Stimulated activated CD8-positive, alpha-beta memory T cell treated with anti-CD3 and anti-CD28 coated beads, Interleukin-2, amount 100 ng/mL, for 1 hour (primary cell): ENCODE measurements at places on chromosomes 3 and 15.

DNA sequence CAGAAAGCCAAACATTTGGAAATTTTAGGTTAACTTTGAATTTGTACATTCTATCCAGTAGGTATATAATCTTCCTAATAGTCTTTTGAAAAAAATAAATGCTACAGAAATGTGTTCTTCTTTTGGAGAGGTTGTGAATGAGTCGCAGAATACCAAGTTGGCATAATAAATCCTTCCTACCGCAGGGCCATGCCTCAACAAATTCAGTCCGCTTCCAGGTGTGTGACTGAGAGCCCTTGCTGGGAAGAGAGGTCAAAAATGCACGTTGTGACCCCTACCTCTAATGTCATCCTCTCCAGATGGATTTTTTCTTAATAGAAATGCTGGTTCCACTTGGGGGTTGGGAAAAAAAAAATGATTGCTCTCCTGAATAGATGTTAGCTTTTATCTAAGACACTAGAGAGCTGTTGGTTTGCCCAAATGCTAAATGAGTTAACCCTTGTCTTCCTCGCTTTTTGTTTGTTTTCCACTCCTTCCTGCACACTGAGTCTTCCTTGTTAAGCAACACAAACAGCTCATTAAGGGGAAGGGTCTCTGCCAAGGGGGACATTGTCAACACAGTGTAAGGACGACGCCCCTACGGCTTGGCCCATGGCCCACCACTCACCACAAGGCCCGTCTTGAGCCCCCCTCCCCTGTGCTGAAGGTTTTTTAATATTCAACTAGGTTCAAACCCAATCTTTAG, 33.9 kb downstream of the RLBP1 start:
- DNase-seq = no peak

- DNase-seq = no peak
These were observed 46.1 kb upstream of the MAP3K13 start for GRCh38 chr3:185316740-185317412.

- DNase-seq = no peak
These were observed 1064.6 kb upstream of the CADM2 start for GRCh38 chr3:83894223-83894622.

DNA sequence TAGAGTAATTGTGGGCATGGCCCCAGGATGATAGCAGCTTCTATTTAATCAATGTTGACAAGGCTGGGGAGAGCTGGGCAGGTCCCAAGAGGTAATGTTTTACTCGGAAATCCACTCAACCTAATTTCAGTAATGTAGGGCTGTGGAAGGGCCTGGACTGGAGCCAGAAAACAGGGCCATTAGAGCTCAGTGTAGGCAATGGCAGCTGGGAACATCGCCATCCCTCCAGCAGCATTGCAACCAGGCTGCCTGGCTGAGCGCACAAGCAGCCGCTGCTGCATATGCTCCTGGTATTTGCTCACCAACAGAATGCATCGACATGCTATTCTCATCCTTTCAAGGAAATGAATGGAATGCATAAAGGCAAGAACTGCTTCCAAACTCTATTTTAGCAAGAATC, 90.0 kb downstream of the GAP43 start:
- DNase-seq = no peak

- no peak for DNase-seq
These were observed 23.1 kb downstream of the PLXNB1 start for GRCh38 chr3:48406443-48407431.

DNA sequence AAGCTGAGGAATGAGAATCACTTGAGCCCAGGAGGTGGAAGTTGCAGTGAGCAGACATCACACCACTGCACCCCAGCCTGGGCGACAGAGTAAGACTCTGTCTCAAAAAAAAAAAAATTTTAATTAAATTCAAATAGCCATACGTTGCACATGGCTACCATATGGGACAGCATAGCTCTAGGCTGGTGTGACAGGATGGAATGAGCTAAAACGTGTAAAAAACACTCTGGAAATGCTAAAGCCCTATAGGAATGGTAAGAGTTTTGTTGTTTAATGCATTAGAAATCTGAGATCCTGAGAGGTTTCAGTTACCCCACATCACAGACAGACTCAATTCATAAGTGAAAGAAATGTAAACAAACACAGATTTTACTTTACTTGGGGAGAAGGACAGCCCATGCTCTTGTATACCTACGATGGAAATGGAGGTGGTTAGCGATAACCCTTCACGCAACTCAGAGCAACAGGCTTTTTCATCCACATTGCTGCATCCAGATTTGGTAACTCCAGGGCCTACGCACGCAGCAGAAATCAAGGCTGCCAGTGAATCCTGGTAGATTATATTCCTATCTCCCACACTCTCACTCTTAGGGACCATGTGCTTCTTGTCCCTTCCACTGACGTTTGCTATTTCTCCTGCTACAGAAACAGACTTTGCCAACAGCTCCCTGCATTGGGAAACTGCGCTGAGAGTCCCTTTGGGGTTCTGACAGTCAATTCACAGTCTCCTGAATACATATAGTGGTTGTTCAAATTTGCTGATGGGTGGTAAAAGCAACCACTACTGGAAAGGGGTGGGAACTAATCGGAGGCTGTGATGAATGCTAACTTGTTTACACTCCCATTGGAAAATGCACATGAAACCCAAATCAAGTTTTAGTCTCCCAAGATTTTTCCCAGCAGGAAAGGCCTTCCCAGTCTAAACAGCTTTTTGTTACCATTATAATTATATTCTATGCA, 3.1 kb downstream of the SH3BP5 start:
- DNase-seq = no peak

DNA sequence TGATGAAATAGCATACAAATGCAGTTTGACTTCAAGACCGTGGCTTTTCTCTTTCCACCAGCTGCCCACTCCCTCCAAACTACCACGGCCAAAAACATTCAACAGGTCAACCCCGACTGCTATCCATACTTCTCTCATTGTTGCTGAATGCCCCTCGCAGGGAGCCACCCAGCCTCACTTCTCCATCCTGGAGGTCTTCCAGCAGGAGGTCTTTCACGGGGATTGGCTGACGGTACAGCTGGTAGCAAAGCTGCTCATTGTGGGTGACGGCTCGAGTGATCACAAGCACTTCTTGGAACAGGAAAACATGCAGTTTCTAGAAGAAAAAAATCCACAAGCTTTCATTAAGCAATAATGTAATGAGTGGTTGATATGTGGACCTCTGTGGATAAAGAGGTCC, 49.0 kb upstream of the TASOR start:
- no peak for DNase-seq
